ENCODE measurements at places on chromosomes 7 and 10.

GRCh38 chr7:13897819-13898218, 91.6 kb downstream of the ETV1 start:
- no peak for DNase-seq

- no peak for DNase-seq
Observed at GRCh38 chr10:133530506-133530905, 3.3 kb downstream of the CYP2E1 start.

DNA sequence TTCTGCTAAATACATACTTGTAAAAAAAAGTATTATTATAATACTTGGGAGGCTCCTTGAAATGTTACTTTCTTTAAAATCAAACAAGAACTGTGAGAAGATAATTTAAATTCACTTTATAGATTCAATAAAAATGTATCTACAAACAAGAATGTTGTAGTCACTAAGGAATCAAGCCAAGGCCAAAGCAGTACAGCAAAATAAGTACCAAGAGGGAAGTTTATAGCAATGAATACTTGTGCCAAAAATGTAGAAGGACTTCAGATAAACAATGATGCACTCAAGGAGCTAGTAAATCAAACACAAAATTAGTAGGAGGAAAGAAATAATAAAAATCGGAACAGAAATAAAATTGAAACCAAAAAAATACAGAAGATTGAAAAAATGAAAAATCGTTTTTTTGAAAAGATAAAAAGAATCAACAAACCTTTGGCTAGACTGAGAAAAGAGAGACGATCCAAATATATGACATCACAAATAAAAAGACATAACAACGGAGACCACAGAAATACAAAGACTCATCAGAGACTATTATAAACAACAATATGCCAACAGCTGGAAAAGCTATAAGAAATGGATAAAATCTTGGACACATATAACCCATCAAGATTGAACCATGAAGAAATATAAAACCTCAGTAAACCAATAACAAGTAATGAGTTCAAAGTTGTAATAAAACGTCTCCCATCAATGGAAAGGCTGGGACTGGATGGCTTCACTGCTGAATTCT, 286.0 kb upstream of the TMEM229A start:
- no peak for DNase-seq

DNA sequence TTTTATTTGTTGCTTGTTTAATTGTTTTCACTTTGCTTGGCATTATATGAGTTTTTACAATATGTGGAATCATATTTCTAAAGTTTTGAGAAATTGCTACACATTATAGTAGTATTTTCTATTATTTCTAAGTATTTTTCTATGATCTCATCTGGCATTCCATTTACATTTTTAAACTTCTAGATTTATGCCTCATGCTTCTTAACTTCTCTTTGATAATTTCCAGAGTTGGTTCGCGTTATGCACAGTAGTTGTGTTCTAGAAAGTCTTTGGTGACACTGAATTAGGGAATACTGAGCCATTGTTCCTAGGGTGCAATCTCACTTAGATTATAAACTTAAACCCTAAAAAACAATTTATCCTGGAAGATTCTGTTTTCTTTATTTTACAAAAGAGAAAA, 129.2 kb downstream of the GNAI1 start:
- no peak for DNase-seq

DNA sequence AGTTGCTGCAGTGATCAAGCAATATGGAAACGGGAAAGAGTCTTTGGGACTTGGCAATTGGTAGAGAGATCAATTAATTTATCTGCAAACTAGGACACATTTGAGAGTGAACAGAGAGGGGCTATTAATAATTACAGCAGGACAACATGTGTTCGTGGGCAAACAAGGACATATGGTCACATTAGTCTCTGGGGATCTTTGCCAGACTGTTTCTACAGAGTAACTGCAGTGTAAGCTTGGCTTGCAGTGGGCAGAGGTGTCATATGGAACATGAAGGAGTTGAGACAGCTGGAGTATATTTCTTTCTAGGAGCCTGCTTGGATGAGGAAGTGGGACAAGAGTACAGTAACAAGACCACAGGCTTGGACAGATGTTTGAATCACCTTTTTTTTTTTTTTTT, 232.1 kb upstream of the LYZL1 start:
- peak; percentile 73 for DNase-seq

GRCh38 chr10:4046030-4046429, 261.0 kb upstream of the KLF6 start:
- no peak for DNase-seq

GRCh38 chr7:2403014-2403717, at the start of gene CHST12:
Gene CHST12, plus strand, starts transcription at chr7:2403611. Its CDS starts 29,029 bp downstream, at chr7:2432640.
- DNase-seq, result peak; percentile 88

DNA sequence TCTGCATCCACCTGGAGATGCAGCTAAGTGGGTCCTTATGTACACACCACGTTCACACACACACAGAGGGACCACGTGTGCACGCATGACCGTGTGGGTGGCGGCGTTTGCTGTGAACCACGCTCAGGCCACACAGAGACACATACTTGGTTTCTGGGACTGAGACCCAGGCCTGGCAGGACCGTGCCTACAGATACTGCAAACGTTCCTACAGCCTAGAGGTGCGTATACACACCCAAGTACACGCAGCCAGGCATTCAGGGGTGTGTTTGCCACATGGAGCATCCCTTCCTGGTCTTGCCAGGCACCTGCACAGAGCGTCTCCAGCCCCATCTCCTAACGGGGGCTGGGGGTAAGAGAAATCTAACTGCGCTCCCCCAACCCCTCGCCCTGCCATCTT, 49.0 kb upstream of the GTF2IRD1 start:
- DNase-seq, result no peak

- DNase-seq, result no peak
Observed at GRCh38 chr7:66205741-66206090, 582 bp downstream of the TPST1 start.

DNA sequence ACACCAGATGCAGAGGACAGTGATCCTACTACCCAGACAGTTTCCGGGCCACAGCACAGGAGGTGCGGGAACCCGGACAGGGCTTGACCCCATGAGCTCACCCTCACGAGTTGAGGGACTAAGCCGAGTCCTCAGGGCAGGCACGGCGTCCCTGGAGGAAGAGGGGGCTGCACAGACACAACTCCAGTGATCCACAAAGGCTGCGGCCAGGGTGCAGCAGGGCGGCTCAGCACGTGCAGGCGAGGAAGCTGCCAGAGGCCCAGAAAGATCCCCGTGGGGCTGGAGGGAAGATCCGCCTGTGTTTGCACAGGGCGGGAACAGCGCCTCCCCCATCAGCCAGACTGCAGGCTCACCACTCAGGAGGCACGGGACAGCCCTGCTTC, 45.9 kb upstream of the TMEM72 start:
- DNase-seq, result no peak

DNA sequence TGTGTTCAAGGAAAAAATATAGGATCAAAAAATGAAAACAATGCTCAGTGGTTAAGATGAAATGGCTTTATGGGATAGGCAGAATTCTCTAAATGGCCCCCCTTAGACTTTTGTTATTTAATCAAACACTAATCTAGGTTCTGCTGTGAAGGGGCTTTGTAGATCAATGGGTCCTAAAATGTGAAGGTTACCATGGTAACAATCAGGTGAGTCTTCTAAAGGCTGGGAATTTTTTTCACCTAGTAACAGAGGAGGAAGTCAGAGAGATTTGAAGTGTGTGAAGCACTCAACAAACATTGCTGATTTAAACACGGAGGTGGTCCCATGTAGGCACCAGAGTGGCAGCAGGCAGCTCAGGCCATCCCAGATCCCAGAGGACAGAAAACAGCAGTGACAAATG, 11.1 kb downstream of the OR2A14 start:
- DNase-seq, result no peak

- no peak for DNase-seq
Observed at GRCh38 chr7:9488555-9488954, 1055.1 kb downstream of the NXPH1 start.

DNA sequence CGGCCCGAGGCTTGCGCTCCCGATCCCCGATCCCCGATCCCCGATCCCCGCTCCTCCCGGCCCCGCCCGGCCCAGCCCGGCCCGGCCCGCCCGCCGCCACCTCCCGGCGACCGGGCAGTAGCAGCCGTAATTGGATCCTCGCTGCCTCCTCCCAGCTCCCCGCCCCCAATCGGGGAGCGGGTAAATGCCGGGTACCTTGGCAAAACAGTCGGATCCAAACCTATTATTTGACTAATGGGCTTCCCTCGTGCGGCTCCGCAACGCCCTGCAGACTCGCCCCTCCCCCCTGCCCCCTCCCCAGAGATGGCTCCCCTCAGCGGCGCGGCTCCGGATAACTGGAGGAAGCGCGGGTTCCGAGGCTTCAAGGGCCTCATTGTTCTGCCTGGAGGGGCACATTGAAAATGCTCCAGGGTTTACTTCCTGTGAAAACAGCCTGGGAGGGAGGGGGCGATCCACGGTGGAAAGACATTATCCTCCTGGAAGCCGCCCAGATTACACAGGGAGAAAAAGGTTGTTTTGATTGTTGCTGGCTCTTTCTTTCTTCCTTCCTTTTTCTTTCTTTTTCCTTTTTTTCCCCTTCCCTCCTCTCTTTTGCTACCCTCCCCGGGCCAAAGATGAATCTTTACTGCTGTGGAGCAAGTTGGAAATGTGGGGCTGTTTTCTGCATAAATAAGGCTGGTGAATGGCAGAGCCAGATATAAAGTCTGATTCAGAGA, 94.7 kb upstream of the ZMIZ1 start:
- peak; percentile 79 for DNase-seq

- no peak for DNase-seq
Observed at GRCh38 chr10:36577126-36577525, 548.3 kb upstream of the ANKRD30A start.

Measured in NCI-H524 (cell line).